ENCODE measurements at places on chromosomes 7 and 10.

DNA sequence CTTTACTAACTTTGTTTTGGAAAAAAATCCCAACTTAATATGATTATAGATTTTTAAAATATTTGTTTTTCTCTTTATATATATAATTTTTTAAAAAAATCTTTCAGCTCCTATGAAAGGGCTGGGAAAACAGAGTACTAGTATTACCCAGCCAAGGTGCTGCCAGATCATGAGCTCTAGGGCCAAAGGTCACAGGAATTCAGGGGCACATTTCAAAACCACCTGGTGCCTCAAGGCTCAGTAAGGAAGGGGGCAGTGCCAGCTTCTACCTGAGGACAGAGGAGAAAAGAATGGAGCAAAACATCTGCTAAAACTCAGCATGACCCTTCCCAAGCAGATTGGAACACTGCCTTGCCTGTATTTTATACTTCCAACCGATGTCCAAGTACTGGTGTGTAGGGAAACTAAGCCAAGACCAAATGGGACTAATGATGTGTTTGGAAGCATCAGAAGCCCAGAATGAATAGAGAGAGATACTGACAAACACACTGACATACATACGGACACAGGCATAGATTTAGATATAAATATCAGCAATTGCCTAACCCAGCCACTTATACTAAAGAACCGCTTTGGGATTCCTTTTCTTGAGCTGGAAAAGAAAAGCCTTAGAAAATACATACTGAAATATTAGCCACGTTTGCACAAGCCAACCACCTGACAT lies 667.3 kb downstream of the PARD3 start:
- DNase-seq = no peak

GRCh38 chr10:22665329-22665728 lies 49.0 kb downstream of the PIP4K2A start:
- DNase-seq = no peak

GRCh38 chr10:49187044-49187484 lies 1.1 kb downstream of the TMEM273 start:
- DNase-seq = no peak

DNA sequence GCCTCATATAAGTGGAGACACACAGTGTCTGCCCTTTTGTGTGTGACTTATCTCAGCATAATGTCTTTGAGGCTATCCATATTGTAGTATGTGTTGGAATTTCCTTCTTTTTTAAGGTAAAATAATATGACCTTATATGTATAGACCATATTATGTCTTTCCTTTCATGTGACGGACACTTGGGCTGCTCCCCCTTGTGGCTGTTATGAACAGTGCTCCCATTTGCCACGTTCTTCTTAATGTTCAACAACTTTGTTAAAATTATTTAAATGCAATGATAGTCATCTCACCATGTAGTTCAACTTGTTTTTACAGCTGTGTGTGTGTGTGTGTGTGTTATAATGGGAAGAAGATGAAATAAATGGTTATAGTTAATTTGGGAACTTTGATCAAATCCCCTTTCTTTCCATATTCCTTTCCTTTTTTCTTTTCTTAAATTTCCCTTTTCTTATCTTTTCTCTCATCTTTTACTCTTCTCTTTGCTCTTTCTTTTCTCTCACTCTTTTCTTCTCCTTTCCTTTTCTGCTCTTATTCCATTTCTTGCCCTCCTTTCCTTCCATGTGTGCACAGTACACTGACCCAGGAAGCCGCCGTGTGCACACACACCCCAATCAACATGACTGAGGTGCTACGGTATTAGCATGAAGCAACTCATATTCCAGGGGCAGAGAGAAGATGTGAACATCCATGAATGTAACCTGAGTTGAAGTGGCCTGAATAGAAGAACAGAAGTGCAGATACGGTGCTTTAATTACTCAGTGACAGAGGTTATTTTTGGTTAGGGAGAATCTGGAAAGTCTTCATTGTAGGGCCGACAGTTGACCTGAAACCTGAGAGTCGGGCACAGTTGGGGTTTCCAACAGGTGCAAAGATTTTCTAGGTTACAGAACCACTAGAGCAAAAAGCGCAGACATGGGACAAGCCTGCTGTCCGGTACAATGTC lies 596.6 kb downstream of the SDK1 start:
- DNase-seq = no peak

Measured in NCI-H2029 (cell line).